ENCODE measurements at places on chromosomes 5 and 9. TPM values are rescaled to one million over a fixed set of nuclear protein-coding genes. Genes with fewer than 3 reads are reported as not detected.

DNA sequence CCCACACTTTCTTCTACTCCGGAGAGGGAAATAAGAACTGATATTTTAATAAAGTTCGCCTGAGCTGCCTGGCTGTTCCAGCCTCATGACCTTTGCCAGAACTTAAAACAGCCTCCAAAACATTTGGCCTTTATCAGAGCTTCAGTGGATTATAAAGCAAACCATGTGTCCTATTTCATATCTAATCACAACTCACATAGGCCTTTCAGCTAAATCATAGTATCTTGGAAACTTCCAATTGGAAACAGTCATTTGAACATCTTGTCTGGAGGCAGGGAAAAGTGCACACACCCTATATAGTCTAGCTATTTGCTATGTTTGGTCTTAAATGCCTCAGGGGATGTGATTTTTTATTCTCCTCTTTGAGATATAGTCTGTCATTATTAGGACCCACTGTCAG, 46.0 kb upstream of the FREM1 start:
- H3K4me3 ChIP-seq: no peak overlapping the region
- H3K36me3 ChIP-seq: peaks cover 3% of the 10 kb centered on the region
- no peak for DNase-seq
- no peaks in the 10 kb centered on the region for H3K27me3 ChIP-seq
- H3K4me1 ChIP-seq: peaks cover 6% of the 10 kb centered on the region

DNA sequence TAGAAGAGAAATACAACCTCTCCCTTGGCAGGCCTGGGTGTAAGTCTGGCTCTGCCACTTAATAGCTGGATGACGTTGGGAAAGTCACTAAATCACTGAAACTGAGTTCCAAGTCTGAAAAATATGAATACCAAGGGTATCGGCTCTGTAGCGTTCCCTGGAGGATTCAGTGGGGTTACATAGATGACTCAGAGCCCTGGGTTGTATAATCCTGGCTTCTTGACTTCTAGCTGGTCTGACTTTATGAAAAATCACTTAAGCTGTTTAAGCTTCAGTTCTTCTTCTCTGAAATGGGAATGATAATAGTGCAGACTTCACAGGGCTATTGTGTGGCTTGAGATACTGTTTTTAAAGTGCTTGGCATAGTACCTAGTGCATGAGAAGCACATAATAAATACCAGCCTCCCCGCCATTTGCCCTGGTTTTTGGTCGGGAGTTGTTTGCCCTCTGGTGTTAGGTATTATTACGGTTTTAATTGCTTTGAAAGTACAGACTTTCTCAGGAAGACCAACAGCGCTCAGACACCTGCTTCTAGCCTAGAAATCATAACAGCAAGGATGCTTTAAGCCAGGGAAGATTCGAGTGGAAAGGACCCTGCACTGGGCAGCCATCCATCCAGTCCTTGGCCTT, 43.0 kb downstream of the CYFIP2 start:
- H3K27me3 ChIP-seq: no peaks in the 10 kb centered on the region
- H3K4me3 ChIP-seq: no peak overlapping the region
- no peak overlapping the region for H3K27ac ChIP-seq
- H3K4me1 ChIP-seq: peaks cover 5% of the 10 kb centered on the region
- no peak for DNase-seq

DNA sequence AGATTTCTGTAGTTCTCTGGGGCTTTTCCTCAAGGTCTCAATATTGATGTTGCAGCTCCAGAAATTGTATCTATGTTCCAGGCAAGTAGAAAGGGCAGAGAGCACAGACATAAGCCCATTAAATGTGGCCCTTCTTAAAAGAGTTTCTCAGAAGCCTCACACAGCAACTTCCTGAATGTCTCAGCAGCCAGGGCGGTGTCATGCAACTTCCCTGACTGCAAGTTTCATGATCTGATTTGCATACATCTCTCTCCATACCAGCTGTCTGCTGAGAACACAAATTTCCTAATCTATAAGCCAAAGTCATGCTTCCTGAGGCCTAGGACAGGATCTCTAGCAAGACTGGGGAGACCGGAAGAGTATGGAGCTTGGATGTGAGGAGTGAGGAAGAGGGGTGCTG, 13.0 kb downstream of the RGS7BP start:
- no peaks in the 10 kb centered on the region for H3K36me3 ChIP-seq
- no peak overlapping the region for H3K27ac ChIP-seq
- no peaks in the 10 kb centered on the region for H3K4me1 ChIP-seq
- H3K4me3 ChIP-seq: no peak overlapping the region
- no peak for DNase-seq

EEIG1 gene
- 39.4 TPM for total RNA-seq

Data from chondrocyte (in vitro differentiated cells).